ENCODE measurements at places on chromosomes 7 and 10.
A peak's percentile ranks its signal among the peaks of the same experiment; 100 is the strongest.

- DNase-seq: no peak
Measured at GRCh38 chr7:101516851-101517250, 112.2 kb downstream of the MYL10 start.

GRCh38 chr7:143931739-143932138 lies 3.3 kb upstream of the OR2F2 start:
- DNase-seq: no peak

- DNase-seq: no peak
Measured at GRCh38 chr10:45657033-45657926, 15.3 kb downstream of the ZFAND4 start.

DNA sequence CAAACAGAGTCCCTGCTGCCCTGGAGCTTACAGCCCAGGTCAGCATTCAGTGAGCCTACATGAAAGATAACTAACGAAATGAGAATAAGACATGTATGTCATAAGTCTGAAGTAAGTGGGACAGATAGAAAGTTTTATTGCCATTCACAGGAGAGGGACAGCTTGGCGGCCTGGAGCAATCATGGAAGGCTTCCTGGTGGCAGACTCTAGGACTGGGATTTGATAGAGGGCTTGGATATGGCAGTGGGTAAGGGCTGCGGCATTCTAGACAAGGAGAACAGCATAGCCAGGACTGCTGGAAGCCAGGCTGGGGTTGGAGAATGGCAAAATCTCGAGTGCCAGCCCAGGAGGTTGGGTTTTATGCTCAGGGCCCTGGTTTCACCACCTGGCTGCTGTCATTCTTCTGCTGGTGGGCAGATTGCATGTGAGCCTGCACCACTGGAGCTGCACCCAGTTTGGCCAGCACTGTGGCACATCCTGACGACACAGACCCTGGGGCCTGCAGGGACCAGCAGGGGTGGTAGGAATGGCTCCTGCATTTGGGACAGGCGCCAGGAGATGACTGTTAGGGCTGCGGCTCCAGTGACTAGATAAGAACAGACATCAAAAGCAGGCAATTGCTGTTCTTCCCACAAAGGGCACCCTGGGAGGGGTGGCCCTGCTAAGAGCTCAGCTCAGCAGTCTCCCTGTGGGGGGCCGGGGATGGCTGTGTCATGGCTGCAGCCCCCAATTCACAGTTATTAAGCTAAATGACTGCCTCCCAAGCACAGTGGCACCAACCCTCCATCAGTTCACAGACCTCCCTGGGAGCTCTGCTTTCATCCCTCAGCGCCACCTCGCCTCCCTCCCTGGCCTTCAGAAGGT lies 161.1 kb downstream of the RPS24 start:
- DNase-seq: peak; percentile 81

GRCh38 chr10:26138613-26139012 lies 78.0 kb upstream of the GAD2 start:
- no peak for DNase-seq

All from A673 (cell line).